ENCODE measurements at places on chromosomes 4 and X.

DNA sequence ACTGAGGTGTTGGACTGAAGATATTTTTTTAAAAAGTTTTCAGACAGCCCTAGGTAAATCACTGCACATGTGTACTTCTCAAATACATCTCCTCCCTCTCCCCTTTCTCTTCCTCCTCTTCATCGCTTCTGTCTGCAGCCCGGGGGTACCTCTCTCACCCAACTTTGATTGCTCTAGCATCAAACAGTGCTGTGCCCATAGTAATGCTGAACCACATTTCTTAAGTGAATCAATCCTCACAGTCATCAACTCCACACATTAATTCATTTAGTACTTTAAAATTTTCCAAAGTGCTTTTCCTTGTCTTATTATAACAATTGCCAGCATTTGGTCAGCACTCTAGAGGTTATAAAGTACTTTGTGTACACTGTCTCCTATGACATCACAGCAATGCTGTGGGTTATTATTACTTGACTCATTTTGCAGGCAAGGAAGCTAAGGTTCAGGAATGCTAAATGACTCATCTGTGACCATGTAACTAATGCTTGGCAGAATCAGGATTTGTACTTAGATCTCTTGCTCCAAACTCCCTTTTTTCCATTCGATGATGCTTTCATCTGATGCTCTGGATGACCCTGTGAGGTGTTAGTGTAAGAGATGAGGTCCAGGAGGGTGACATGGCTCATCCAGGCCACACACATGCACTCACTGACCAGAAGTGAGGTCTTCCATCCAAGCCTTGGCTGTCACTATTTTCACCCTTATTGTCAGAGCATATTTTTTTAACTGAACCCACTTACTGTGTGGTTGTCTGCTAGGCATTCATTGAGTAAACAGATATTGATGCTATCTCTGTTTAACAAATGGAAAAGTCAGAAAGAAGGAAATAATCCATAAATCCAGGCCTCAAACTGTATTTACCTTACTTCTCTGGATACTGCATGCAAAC is 58.8 kb downstream of the RHOH start:
- no peak for DNase-seq

- DNase-seq, result peak; percentile 36
Observed at GRCh38 chr4:38782452-38783108, at the start of gene TLR10. TLR10 (minus strand) TSS chr4:38782990; CDS start chr4:38775590, 7,400 bp downstream.

GRCh38 chrX:153687121-153688039 is at the start of gene SLC6A8:
SLC6A8 (plus strand) TSS chrX:153687926; CDS start chrX:153688575, 649 bp downstream.
- peak; percentile 70 for DNase-seq

- no peak for DNase-seq
Observed at GRCh38 chr4:189143263-189143952, 797.3 kb upstream of the FRG1 start.

DNA sequence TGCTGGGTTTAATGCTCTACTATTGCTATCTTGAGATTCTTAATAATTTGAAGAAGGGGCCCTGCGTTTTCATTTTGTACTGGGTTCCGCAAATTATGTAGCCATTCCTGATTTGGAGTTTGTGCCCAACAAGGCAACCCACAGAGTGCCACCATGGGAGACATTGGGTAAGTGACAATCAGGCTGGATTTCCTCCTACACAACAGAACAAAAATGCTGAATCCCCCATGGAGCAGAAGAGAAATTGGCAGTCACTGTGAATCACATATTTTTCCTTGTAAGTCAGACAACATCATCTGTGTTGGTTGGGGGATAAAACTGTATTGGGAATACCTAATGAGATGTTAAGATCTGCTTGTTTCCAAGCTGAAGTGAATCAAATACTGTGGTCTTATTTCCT is 80.9 kb downstream of the CNGA2 start:
- DNase-seq, result no peak

DNA sequence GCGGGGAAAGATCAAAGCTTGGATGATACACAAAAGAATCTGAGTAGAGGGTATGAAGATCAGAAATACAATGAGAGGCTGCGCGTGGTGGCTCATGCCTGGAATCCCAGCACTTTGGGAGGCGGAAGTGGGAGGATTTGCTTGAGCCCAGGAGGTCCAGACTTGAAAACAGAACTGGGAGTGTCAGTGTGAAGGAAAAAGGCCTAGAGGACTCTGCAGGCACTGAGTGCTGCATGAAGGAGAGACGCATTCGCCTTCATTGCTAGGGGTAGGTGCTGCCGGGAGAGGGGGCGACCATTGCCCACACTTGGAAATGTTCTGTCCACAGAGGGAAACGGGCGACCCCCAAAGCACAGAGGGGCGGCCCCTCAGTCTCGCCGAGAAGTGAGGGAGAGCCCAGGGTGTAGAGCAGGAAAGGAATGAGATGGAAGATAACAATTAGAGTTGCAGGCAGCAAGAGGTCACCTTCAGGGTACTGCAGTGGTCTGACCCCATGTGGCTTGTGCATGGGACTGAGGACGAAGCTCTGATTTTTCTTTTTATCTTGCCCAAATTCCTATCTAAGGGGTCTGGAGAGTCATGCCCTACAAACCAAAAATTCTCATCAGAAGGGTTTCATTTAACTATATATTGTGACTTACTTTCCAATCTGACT is 31.8 kb upstream of the ARSD start:
- DNase-seq, result peak; percentile 74

DNA sequence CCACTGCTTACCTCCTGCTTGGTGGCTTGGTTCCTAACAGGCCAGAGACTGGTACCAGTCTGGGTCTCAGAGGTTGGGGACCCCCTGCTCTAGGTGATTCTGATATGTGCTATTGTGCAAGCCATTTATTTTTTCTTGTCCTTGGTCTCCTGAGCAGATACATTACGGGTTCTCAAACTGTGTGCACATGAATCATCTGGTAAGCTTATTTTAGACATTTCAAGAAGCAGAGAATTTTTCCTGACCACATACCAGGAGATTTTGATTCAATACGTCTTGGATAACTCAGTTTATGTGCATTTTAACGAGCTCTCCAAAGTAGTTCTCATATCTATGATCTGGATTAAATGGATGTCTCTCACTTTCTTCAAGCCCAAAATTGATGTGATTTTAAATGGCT is 77.2 kb downstream of the FHIP1A start:
- DNase-seq, result no peak

GRCh38 chr4:155047755-155048154 is 160.7 kb upstream of the NPY2R start:
- DNase-seq, result no peak

GRCh38 chr4:26272654-26273615 is 47.9 kb upstream of the RBPJ start:
- DNase-seq, result no peak

GRCh38 chr4:56468097-56468422 is 643 bp downstream of the SRP72 start:
- no peak for DNase-seq

DNA sequence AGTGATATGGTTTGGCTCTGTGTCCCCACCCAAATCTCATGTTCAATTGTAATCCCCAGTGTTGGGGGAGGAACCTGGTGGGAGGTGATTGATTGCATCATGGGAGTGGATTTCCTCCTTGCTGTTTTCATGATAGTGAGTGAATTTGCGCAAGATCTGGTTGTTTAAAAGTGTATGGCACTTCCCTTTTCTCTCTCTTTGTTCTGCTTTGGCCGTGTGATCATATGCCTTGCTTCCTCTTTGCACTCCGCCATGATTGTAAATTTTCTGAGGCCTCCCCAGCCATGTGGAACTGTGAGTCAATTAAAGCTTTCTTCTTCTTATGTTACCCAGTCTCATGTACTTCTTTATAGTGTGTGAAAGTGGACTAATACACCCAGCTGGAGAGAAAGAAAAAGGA is 113.0 kb upstream of the AADAT start:
- no peak for DNase-seq

DNA sequence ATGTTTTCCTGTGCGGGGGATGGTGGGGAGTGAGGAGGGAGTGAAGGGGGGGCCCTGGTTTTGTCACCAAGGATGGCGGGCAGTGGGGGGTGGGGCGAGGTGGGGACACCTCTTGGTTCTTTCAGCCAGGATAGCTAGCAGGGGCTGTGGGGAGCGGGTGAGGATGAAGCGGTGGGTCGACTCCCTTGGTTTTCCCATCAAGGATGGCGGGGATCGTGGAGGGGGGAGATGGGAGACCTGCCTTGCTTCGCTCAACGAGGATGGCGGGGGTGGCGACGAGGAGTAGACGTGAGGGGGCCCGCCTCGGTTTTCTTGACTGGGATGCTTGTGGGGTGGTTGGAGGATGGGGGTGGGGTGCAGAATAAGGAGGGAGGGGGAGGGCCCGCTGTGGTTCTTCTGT is 643 bp downstream of the FHL1 start:
- no peak for DNase-seq

DNA sequence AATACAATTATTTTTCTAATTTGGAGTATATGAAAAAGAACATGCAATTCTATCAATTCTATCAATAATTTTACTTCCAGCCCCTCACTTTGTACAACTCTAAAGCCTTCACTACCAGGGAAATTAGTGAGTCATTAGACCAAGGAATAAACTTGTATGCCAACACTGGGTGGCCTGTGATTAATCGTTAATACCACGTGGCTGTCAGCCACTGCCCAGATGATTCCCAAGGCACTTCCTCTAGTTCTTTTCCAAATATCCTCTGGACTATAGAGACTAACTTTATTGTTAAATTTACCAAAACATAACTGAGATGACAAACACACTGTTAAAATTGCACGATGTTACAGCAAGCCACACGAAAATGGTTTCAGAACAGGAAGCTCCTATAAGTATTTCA is 45.7 kb downstream of the MID1 start:
- DNase-seq, result no peak

- no peak for DNase-seq
Observed at GRCh38 chrX:122238801-122239200, 945.3 kb upstream of the GRIA3 start.

- DNase-seq, result no peak
Observed at GRCh38 chr4:188934320-188934962, 795.2 kb downstream of the TRIML1 start.

GRCh38 chr4:1978741-1979476 is 29.9 kb downstream of the NELFA start:
- DNase-seq, result peak; percentile 23

GRCh38 chr4:6732441-6733357 is 16.7 kb downstream of the BLOC1S4 start:
- DNase-seq, result no peak

GRCh38 chr4:150080875-150081274 is 2.6 kb downstream of the DCLK2 start:
- DNase-seq, result no peak

GRCh38 chrX:141642979-141643378 is 53.5 kb downstream of the SPANXA2 start:
- no peak for DNase-seq

- DNase-seq, result no peak
Observed at GRCh38 chr4:94507281-94507680, 55.5 kb downstream of the PDLIM5 start.

DNA sequence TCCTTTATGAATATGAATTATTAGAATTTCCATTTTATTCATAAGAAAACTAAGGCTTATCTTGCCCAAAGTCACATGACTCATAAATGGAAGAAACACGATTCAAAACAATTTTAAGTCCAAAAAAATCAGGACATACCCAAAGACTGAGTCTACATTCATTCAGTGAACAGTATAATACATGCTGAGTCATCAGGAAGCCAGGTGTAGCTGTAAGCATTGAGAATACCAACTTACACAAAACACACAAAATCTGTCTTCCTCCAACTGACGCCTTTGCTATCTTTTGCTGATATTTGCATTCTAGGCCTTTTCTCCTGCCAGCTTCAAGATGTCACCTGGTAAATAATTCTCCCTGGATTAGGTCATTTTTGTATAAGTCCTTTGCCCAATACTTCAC is 520.1 kb upstream of the GALNT7 start:
- no peak for DNase-seq

GRCh38 chr4:78990938-78991810 is 51.9 kb upstream of the PAQR3 start:
- DNase-seq, result no peak

- DNase-seq, result no peak
Observed at GRCh38 chr4:187077744-187078401, 354.2 kb upstream of the FAT1 start.

- DNase-seq, result peak; percentile 95
Observed at GRCh38 chr4:84498935-84499623, at the start of gene NKX6-1. NKX6-1 (minus strand) TSS chr4:84499292; CDS start chr4:84498228, 1,064 bp downstream.

DNA sequence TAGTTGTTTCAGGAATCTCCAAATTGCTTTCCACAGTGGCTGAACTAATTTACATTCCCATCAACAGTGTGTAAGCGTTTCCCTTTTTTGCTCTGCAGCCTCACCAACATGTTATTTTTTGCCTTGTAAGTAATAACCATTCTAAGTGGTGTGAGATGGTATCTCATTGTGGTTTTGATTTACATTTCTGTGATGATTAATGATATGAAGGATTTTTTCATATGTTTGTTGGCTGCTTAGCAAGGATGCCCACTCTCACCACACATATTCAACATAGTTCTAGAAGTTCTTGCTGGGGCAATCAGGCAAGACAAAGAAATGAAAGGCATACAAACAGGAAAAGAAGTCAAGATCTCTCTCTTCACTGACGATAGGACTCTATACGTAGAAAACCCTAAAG is 472.4 kb downstream of the ZNF674 start:
- DNase-seq, result no peak

DNA sequence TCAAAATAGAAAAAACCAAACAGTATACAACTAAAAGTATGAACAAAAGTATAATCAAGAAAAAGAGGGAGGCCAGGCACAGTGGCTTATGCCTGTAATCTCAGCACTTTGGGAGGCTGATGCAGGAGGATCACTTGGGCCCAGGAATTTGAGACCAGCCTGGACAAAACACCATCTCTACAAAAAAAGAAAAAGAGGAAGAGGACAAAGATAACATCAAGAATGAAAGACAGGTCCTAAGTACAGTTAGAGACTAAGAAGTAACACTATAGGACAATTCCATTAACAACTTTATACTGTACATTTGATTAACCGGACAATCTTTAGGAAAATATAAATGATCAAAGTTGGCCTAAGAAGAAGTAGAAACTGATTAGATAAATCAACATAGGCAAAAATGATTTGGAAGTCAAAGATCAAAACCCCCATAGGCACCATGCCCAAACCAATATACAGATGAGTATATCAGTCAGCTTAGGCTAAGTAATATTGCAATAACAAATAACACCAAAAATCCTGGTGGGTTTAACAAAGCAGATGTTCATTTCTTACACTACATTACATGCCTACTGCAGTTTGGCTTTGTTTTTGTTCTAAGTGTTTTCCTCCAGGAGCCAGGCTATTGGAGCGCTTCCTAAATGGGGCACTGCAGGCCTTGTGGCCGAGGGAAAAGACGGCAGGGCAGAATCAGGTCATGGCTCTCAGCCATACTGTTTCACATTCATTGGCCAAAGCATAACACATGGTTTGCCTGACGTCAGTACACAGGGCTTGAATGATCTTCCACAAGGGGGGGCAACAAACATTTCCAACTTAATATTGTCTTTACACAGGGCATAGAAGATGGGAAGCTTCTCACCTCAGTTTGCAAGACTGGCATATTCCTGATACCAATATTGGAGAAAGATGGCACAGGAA is 42.2 kb upstream of the HGFAC start:
- DNase-seq, result no peak

- DNase-seq, result no peak
Observed at GRCh38 chrX:22124098-22124497, 92.0 kb downstream of the PHEX start.
